ENCODE measurements at places on chromosomes 1 and 21.
A peak's percentile ranks its signal among the peaks of the same experiment; 100 is the strongest.

DNA sequence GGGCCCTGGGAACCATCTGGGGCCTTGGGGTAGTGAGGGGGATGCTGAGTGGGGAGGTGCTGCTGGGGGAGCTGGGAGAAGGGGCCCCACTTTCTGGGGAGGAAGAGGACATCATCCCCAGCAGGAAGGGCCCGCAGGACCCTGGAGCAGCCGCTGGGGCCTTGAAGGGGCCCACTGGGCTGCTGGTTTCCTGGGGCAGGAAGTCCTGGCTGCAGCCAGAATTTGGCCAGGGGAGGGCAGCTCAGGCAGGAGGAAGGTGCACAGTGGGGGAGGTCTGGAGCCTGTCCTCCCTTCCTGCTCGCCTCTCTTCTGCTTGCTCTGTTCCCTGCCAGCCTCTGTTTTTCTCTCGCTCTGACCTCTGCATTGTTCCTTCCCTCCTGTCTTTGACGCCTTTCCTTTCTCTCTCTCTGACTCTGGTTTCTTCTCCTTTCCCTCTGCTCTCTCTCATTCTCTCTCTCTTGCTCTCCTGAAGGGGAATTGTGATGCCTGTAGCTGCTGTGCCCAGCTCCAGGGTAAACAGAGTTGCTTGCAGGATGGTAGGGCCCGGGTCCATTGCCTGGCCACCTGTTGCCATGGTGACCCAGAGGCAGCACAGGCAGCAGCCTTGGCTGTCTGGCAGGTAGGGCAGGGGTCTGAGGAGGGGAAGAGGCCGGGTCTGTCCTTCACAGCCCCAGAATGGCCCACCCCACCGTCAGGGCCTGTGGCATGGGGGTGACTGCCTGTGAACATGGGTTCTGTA is 23.9 kb downstream of the ACOT11 start:
- no peak for DNase-seq

- DNase-seq = no peak
These were observed 16.7 kb upstream of the GPX7 start for GRCh38 chr1:52585474-52585873.

- DNase-seq = peak; percentile 23
These were observed 34.8 kb upstream of the GREM2 start for GRCh38 chr1:240646571-240647240.

- DNase-seq = no peak
These were observed 50.5 kb downstream of the RNF115 start for GRCh38 chr1:145773423-145773822.

DNA sequence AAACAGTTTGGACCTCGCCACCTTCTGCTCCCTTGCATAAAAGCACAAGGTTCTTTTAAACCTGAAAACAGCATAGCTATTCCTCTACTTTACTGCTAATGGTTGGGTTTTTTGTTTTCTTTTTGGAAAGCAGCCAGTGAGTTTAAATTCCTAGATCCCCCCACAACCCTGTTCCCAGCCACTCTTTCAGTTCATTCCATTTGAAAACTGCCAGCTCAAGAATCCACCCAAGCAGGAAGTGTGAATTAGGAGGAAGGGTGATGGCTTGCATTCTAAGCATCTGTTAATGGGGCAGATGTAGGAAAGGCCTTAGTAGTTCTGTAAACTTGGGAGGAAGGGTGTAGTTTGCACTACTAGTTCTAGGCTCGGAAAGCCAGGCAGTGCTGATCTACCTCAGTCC is 172.9 kb upstream of the HOOK1 start:
- no peak for DNase-seq

DNA sequence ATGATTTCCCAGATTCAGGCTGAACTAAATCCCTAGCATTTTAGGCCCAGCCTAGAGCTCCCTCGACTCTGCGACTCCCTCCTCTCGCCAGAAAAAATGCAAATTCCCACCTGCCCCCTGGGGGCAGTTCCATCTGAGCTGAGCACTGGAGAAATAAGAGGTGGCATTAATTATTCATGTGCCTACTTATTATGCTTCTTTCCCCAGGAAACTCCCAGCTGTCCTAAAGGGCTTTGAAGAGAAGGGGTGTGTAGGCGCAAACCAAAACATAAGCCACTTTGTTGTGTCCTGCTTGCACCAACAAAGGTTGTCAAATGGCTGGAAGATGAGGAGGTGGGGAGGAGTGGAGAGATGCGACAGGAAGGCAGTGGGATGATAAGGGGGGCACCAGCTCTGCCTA is 41.4 kb upstream of the GOLT1A start:
- DNase-seq = no peak

GRCh38 chr1:209769171-209769904 is 13.5 kb downstream of the TRAF3IP3 start:
- no peak for DNase-seq

Data from NCI-H146 (cell line).